Stimulated activated CD8-positive, alpha-beta memory T cell treated with anti-CD3 and anti-CD28 coated beads, Interleukin-7, amount 100 ng/mL, for 1 hour (primary cell): ENCODE measurements at places on chromosomes 5 and 9.

DNA sequence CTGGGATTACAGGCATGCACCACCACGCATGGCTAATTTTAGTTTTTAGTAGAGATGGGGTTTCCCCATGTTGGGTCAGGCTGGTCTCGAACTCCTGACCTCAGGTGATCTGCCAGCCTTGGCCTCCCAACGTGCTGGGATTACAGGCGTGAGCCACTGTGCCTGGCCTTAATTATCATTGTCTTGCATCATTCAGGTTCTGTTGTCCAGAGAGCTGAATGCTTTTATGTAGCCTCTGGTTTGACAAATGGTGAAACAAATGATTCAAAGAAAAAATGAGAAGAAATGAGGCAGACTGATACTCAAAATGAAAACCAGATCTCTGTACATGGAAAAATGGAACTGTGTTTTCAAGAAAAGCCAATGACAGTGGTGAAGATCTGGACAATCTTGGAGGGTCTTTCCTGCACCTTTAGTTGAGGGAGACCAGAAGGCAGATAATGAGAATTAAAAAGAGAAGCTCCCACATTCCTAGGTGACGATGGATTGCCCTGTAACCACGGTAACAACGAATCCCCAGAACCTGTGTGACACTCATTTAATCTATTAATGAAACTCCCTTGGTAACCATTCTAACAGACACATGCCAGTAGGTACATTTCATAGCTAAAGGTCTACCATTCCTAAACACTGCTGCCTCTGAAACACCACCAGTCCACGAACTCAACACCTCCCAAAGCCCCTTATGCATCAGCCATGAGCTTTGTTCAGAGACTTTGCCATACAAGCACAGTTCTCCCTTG lies 1.6 kb downstream of the TEX48 start:
- DNase-seq, result no peak

DNA sequence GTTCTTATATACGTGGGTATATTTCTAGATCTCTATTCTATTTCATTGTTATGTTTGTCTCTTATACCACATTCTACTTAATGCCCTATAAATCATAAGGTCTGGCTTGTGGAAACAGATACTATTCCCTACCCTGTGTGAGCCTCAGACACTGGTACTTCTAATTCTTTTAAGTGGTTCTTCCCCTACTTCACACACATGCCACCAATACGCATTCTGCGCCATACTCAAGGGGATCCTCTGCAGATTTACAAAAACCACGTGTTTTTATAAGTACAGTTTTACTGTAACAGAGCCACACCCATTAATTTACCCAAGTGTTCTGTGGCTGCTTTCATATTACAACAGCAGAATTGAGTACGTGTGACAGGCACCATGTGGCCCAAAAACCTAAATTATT lies 195.6 kb downstream of the SAXO1 start:
- DNase-seq, result no peak

- no peak for DNase-seq
Observed at GRCh38 chr5:38168029-38168428, 90.3 kb upstream of the EGFLAM start.

- no peak for DNase-seq
Observed at GRCh38 chr5:58498340-58498942, 7.2 kb downstream of the GAPT start.

GRCh38 chr9:89304020-89304833 lies 6.8 kb upstream of the CKS2 start:
- no peak for DNase-seq

GRCh38 chr5:35172533-35172932 lies 57.8 kb downstream of the PRLR start:
- DNase-seq, result no peak

GRCh38 chr5:149719666-149720065 lies 10.4 kb upstream of the PPARGC1B start:
- no peak for DNase-seq

DNA sequence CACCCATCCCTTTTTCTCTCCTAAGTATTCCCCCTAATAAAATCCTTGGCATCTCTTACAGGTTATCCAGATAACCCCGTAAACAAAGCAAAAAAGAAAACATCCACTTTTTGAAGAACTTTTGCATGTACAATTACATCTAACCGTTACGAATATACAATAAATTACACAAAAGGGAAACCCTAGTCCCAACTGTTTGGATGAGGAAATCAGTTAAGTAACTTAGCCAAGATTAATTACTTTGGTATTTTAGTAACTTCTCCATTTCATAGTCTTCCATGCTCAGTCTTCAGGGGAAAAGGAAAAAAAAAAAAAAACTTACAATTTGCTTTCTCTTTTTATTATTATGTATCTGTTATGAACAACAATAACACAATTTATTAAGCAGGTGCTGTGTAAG lies 212.9 kb downstream of the ACTL7B start:
- DNase-seq, result no peak

DNA sequence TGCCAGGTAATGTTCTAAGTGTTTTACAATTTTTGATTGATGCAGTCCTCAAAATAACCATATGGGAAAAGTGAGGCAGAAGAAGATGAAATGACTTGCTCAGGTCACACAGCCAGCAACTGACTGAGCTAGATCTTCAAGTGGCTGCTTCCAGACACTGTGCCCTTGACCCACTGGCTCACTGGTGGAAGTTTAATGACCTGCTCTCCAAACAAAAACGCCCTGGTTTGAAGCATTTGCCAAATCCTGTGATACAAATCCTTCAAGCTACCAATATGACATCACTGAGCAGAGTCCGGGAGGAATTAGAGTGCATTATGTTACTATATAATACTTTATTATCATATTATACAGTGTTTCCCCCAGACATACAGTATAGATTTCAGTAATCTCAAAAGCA lies 459.4 kb downstream of the GADD45G start:
- DNase-seq, result no peak

DNA sequence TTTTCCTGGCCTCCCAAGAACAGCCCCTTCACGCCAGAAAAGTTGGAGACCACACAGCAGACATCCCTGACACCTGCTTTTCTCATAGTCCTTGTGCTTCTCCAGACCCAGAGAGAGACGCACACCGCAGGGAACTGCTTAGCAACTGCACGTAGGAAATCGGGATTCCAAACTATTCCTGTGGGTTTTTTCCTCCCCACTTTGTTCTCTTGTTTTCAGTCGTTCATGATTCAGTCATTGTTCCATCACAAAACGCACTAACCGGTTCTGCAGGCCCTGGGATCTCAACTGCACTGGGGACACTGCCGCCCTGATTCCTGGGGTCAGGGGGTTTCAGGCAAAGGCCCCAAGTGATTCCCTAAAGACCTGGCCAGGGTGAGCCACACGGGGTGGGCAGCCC lies 588.0 kb upstream of the KLF4 start:
- DNase-seq, result no peak

DNA sequence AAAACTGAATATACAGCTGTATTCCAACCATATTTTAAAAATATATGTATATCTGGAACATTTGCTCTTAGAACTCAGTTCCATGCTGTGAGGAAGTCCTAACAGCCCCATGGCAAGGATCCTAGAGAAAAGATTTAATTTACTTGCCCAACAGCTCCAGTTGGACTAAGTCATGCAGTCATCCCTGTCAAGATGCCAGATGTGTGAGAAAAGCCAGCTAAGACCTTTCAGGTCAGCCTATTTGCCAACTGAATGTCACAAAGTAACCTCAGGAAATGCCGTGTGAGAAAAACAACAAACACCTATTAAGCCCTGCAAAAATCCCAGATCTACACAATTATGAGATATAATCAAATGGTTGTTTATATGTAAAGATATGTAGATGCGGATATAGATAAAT lies 416.3 kb downstream of the NR2F1-AS1 start:
- DNase-seq, result no peak

DNA sequence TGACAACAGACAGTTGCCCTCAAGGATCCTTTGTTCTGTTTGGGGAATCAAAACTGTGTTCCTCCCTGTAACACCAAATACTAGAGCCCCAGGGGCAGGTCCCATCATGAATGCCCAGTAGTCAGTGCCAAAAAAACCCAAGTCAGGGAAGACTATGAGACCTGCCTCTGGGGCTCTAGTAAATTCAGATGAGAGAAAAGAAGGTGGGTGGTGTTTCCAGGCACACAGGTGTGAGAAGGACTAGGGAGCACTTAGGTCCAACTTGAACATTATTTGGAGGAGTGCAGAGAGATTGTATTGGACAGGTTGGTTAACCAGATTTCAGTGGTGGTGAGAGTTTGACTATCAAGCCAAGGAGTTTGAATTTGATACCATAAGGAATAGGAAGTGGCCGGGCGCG lies 52.0 kb downstream of the SLC22A5 start:
- no peak for DNase-seq

- DNase-seq, result no peak
Observed at GRCh38 chr5:78286290-78286689, 8.2 kb downstream of the AP3B1 start.

- no peak for DNase-seq
Observed at GRCh38 chr5:91156242-91156641, 226.9 kb downstream of the ARRDC3 start.

- no peak for DNase-seq
Observed at GRCh38 chr5:168793841-168794837, 215.0 kb upstream of the PANK3 start.

DNA sequence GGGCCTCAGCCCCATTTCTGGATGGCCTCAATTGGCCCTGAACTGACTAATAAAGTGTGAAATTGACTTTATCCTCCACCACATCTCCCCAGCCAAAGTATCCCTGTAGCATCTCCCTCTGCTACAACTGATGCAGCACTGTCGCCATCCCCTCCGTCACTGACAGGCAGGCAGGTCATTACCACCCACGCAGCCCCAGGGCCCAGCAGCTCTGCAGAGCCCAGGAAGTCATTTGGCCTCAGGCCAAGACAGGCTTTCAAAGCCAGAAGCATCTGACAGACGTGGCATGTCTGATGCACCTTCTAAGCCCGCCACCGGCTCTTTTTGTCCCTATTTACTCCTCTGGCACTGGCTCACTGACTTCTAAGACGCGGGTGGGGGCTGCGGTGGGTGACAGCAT lies 65.3 kb downstream of the ARHGEF37 start:
- DNase-seq, result peak; percentile 5

- no peak for DNase-seq
Observed at GRCh38 chr9:120310035-120310434, 269.9 kb downstream of the CDK5RAP2 start.

- DNase-seq, result no peak
Observed at GRCh38 chr5:164361986-164362385, 856.6 kb downstream of the MAT2B start.

- DNase-seq, result no peak
Observed at GRCh38 chr9:92632641-92633040, 37.3 kb downstream of the IPPK start.

DNA sequence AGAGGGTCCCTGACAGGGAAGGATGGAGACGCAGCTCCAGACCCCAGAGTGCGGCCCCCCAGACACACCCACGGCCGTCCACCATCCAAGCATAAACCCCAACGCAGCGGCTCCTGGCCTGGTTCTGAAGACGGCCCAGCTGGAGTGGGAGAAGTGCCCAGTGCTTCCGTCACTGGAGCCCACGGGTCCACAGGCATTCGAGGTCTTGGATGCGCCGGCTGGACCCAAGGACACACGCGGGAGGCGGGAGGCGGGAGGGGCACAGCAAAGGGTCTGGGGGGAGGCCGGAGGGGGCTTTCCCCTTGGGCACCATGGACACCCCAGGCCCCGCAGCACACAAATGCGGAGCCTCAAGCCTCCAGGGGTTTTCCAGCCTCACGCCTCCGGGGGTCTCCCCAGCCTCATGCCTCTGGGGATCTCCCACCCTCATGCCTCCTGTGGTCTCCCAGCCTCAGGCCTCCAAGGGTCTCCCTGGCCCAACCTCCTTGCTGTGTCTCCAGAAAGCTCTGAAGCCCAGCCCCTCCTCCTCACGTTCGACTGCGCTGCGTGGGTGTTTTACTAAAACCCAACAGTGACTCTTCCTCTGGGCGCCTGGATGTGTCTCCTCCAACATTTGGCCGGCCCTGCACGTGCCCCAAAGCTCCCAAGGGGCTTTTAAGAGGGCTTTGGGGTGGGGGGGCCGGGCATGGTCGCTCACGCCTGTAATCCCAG lies 15.2 kb downstream of the EXD3 start:
- no peak for DNase-seq

- DNase-seq, result no peak
Observed at GRCh38 chr9:123356851-123357742, 1.1 kb downstream of the CRB2 start.

DNA sequence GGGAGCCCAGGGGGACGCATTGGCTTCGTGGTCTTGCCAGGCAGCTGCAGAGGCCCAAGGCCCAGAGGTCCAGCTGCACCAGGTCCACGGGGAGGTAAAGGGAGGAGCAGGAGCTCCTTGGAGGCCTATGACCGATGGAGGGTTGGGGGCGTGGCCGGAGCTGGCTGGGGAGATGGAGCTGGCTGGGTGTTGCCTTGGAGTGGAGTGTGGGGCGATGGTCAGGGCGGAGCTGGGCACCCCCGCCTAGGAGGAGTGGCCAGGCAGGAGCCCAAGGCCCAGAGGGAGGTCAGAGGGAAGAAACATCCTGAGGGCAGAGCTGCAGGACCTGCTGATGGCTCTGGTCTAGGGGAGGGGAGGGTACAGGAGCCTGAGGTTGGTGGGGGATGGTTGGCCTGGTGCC lies 44.6 kb downstream of the KCNT1 start:
- no peak for DNase-seq

GRCh38 chr5:67900514-67900913 lies 315.0 kb upstream of the PIK3R1 start:
- no peak for DNase-seq

GRCh38 chr5:75034137-75034739 lies 18.1 kb downstream of the GCNT4 start:
- DNase-seq, result no peak

DNA sequence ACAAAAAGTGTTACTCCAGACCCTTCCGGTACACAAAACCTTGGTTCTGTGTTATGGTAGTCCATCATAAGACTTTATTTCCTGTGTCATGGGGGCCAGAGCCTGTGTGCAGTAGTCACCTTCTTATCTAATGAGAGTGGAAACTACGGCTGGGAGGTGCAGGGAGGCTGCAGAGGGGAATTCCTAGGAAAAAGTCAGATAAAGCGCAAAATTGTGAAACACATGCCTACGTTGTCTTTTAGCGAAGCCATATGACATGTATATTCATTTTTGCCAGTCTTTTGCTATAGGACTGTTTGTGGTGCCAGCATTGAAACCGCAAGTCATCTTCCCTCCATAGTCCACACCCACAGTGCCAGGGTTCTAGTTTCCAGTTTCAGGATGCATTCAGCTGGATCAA lies 80.7 kb downstream of the PPARGC1B start:
- no peak for DNase-seq

DNA sequence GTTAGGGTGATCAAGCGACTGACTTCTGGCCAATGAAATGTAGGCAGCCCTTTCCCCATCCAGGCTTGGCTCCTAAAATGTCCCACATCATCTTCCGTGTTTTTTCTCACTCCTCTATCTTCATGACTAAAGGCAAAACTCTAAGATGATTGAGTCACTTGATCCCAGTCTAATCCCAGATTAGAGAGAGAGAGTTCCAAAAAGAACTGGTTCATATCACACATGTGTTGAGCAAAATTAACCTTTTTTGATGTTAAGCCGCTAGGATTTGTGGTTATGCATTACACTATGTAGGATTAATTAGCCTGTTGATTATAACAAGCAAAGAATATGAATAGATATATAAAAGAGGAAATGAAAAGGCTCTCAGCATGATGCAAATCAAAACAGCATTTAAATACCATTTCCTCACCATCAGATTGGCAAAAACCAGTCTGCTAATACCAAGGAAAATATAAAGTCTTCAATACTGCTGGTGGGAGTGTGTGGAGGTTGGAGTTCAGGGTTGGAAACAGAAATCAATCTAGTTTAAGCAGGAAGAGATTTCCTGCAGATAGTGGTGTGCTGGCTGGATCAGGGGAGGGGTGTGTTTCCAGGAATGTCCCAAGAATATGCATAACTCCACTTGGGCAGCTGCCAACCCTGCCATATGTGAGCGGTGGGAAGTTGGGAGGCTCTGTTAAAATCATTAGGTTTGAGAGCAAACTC lies 187.6 kb upstream of the S1PR3 start:
- no peak for DNase-seq
